Choroid plexus epithelial cell (primary cell): ENCODE measurements at places on chromosomes 6 and 20.

DNA sequence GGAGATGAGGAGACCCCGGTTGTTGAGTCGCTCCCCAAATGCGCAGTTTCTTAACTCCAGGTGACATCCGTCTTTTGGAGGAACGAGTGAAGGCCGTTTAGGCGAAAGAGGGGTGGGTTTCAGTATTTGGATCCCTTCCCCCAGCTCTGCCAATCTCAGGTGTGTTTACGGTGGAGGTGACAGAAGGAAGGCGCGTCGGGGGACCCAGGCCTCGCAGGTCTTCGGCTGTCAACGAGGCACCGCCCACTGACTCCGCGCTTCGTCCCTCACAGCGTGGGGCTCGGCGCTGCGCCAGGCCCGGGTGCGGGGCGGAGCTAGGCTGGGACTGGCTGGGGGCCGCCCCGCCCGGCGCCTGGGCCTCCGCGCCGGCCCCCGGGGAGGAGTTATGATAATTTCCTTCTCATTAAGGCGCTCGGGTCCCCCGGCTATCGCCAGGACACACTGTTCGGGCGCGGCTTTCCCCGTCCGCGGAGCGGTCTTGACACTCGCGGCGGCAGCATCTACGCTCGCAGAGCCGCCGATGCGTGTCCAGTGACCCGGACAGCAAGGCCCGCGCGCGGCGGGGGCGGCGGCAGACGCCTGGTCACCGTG, at the start of gene TFAP2C:
Gene TFAP2C, plus strand, starts transcription at position 434 of the 591 bp plus-strand sequence. CDS start 239 bp downstream, outside the sequence.
- peak; percentile 64 for DNase-seq

- DNase-seq, result no peak
These were observed 40.5 kb upstream of the MDGA1 start for GRCh38 chr6:37738216-37738615.

DNA sequence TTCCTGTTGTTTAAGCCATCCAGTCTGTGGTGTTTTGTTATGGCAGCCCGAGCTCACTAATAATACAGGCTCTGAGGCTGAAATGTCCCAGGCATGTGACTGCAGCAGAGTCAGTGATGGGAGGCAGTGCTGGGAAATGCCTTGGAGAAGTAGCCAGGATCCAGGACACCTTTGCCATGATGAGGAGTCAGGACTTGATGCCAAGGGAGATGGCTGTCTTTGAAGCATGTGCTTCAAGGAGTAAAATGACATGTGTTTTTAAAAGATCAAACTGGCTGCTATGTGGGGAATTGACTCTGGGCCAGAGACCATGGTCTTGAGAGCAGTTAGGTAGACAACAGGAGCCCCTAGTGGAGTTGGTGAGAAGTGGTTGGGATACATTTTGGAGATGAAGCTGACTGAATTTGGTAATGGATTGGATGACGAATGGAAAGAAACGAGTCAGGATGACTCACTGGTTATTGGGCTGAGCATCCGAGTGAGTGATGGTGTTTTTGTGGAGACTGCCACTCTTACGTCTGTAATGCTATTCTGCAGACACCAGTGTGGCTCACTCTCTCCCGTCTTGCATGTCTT, 322.2 kb downstream of the PLCB1 start:
- DNase-seq, result peak; percentile 92

GRCh38 chr6:144064402-144065212, 30.8 kb downstream of the SF3B5 start:
- DNase-seq, result peak; percentile 6

DNA sequence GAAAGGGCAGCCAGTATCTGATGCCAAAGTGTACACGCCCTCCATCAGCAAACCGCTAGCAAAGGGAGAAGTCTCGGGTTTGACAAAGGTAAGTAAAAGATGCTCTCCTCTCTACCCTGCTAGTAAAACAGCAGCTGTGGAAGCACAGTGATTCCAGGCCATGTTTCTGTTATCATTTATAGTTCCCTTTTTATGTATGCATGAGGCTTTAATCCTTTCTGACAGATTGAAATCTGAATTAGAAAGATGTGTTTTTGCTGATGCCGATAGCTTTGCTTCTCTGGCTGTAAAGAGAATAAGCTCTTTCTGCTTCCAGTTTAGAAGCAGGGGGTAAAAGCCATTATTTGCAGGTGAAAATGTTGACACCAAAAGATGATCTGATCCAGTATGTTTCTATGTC, 392.4 kb upstream of the SOX4 start:
- DNase-seq, result no peak

DNA sequence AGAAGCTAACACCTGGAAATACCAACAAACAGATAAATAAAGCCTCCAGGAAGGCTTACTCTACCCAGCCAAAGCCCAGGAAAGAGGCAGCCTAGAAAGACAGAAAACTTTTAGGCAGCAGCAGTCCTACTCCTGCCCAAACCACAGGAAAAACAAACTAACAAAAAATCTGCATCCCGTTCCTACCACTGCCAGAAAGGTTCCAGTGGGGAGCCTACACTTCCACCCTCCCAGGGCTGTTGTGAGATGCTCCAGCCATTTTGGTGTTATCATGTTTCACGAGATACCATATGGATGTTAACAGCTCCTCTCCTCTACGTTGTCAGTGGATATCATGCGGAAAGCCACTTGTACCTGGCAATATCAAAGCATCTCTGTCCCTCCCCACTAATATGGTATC, 336.7 kb upstream of the PRND start:
- no peak for DNase-seq

DNA sequence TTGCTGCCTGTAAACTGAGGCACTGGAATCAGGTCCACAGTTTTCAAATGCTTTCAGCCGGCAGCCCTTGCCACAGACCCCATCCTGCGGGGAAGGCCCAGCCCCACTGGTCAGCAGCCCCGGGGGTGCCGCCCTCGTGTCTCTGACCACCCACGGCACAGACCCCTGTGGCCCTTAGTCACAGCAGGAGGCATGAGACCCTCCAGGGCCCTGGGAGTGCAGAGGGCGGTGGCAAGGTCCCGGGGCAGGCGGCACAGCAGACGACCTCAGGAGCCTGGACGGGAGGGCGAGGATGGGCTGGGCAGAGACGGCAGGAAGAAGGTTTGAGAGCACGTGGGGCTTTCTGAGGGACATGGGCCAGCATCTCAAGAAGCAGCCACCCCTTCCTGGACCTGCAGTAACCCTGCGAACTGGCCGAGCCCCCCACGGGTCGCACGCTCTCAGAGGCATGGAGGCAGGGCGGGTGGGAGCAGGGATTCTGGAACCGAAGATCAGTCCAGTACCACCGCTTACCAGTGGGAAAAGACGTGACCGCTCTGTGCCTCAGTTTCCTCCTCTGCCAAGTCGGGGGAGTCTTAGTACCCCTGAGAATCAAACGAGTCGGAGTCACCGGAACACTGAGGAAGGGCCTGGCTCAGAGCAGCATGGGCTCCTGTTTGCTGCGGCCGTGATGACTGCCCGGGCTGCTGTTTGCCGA, 140.7 kb downstream of the TAF4 start:
- no peak for DNase-seq

GRCh38 chr6:131858765-131859415, 51.1 kb downstream of the ENPP1 start:
- DNase-seq, result peak; percentile 78

- DNase-seq, result no peak
These were observed 82.7 kb downstream of the TIAM2 start for GRCh38 chr6:155077784-155078183.

- DNase-seq, result peak; percentile 25
These were observed 21.9 kb upstream of the SGK2 start for GRCh38 chr20:43536817-43537440.

- DNase-seq, result no peak
These were observed 289.0 kb downstream of the LRFN2 start for GRCh38 chr6:40298207-40298606.

- peak; percentile 4 for DNase-seq
These were observed 138.4 kb downstream of the ELOVL4 start for GRCh38 chr6:79808921-79809320.

DNA sequence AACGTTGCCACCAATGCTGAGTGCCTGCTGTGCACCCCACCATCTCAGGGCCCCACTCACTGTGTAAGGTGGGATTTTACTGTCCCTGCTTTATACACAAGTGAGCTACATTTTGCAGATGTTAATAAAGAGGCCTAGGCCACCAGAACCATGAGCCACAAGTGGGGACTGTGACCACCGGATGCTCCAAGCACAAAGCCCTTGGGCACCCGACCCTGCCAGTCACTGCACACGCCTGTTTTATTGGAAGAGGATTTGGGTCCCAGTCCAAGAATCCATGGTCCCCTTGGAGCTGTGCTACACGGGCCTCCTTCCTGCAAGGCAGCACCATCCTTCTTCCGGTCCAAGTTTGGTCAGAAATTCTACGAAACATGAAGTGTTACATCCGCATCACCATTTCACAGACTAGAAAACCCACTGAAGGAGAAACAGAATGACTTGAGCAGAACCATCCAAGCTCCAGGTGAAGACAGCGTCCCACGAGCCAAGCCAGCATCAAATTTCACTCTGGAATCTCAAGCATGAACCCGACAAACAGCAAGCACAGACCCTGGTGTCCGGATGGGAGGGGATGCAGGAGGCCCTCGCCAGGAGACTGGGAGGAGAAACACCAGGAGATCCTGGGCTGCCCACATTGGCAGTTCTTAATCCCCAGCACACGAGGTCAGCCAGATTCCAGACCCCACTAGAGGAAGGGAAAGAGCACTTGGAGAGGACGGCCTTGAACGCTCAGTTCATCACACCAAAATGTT, 226.9 kb downstream of the DLL1 start:
- no peak for DNase-seq

DNA sequence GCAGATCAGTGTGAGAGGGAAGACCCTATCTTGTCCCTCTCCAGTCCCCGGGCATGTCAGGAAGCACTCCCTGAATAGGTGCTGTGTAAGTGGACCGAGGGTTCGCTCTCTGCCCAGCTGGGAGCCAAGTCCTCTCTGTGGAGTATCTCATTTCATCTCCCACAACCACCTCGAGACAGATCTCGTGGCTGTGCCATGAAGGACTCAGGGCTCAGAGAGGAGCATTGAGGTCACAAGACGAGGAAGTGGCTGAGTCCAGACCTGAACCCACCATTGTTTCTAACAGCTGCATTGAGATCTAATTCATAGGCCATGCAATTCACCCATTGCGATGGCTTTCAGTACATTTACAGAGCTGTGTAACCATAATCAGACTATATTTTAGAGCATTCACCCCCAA, 34.7 kb upstream of the STX16 start:
- DNase-seq, result no peak

DNA sequence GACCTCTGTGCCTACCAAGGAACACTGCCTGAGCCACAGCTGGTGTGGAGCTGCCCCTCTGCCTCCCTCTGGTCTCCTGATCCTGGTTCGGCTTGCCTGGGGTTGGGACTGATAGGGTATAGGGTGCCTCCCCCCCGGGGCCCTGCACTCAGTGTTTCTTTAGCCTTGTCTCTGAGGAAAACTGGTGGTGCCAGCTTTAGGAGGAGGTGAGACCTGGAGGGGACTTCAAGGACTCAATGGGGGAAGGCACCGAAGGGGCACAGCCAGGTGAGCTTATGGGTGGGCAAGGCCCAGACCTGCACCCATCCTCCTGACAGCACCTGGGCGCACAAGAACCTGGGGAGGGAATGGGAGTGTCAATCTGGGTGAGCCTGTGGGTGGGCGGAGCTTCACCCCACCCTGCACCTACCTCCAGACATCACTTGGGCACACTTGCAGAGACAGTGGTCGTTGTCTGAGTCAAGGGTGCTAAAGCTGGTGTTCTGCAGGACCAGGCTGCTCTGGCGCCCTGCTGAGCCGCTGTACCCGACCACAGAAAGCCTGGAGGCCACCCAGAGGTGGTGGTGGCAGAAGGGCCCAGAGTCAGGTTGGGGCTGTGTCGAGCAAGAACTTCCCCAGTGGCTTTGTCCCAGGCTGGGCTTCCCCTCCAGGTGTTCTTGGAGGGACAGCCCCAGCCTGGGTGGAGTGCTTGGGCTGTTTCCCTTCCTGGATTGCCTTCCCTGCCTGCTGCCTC, 40.5 kb downstream of the FAM110A start:
- no peak for DNase-seq

DNA sequence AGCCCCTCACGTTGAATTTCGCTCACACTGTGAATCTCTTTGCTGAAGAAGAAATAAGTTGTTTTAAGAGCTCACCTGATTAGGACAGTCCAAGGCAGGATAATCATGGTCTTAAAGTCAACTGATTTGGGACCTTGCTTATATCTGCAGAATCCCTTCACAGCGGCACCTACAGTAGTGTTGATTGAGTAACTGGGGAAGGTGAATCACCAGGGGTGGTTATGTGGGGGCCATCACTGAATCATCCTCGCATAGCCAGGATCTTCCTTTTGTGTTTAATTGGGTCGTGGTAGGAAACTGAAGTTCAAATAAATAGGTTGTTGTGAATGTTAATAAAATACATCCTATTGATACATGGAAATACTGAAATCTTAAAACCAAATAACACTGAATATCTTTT, 20.2 kb upstream of the MICA start:
- DNase-seq, result peak; percentile 46

- DNase-seq, result peak; percentile 47
These were observed 240.4 kb downstream of the TBC1D32 start for GRCh38 chr6:121093928-121094327.

- no peak for DNase-seq
These were observed 653 bp downstream of the NAA20 start for GRCh38 chr20:20017844-20018185.

GRCh38 chr20:47338131-47338628, 18.3 kb downstream of the ZMYND8 start:
- DNase-seq, result no peak

- no peak for DNase-seq
These were observed 25.0 kb upstream of the MRPS18A start for GRCh38 chr6:43712579-43712978.

DNA sequence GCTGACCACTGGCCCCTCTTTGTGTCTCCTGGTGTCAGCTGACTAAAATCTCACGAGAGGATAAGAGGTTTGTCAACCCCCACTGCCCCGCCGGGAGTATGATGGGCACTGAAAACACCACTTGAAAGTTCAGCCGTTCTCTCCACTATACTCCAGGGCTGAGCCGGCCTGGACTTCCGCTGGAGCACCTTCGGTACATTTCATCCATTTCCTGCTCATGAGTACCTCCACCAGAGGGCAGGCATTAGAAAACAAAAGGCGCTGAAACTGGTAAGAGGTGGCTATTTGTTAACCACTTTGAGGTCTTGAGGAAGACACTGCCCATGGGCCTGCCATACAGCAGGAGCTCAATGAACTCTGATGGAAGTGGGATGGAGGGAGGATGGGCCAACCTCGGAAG, 17.9 kb upstream of the ANKRD60 start:
- DNase-seq, result peak; percentile 72

DNA sequence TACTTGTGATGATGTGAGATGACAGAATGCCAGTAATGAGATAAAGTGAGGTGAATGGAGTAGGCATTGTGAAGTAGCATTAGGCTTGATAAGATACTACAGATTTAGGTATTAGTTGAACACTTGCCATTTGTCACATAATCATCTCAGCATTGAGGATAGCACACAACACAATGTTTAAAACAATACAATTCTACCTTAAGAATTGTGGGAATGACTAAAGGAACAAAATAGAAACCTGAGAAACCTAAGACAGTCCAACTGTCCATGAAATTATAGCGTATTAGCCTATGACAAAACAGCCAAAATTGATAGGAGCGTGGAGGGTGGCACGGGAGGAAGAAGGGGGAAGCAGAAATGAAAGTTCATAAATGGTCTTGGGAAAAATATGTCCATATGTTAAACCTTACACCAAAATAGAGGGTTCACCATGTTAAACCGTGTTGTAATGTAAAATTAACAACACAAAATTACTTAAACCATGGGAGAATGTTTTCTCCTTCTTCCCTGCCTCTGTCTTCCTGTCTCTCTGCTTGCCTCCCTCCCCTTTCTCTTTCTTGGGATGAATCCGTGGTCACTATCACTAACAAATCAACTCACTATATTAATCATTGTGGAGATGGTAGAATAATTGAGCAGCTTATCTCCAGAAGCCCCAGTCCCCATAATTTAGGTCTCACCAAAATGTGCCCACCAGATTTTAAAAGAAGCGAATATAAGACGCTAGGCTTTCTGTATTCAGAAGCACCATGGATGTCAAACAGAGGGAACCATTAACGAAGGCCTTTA, 33.0 kb upstream of the HFE start:
- peak; percentile 47 for DNase-seq
